ENCODE measurements at places on chromosomes 1 and 21. TPM values are rescaled to one million over a fixed set of nuclear protein-coding genes. Genes with fewer than 3 reads are reported as not detected.

- no peak for DNase-seq
Observed at GRCh38 chr1:101278845-101279244, 42.0 kb downstream of the S1PR1 start.

- DNase-seq, result no peak
Observed at GRCh38 chr21:33647587-33647986, 5.3 kb downstream of the ITSN1 start.

DNA sequence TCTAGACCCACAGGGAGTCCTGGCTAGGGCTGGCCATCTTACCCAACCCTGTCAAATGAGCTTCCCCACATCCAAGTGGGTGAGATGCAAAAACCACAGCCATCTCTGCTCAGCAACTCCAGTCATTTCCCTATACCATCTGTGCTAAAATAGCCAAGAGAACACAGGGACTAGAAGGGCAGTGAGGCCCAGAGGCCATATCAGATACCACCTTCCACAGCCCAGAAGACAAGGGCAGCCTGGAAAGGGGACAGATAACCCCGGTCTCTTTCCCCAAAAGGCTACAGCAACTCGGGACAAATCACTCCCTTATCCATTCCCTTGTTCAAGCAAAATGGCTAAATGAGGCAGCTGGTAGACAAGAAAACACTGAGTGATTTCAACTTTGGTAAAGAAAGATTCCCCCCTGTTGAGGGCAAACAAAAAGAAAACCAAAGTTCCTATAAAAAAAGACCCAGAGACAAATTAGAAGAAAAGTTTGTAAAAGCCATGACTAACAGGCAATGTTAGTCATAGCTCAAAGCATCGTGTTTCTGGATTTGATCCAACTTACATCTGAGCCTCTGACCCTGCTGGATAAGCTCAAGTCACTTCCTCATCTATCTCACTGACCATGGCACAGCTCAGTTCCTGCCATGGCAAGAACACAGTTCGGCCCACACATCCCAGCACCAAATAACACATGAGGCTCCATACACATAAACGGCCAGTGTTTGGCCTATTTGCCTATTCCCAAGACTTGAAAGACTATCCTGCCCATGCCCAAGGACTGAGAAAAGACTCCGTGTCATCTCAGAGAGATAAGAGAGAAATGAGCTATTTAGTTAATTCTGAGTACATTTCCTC, 3.1 kb downstream of the LAMB3 start:
- DNase-seq, result no peak

- peak; percentile 57 for DNase-seq
Observed at GRCh38 chr1:228081578-228082213, 812 bp upstream of the ARF1 start.

DNA sequence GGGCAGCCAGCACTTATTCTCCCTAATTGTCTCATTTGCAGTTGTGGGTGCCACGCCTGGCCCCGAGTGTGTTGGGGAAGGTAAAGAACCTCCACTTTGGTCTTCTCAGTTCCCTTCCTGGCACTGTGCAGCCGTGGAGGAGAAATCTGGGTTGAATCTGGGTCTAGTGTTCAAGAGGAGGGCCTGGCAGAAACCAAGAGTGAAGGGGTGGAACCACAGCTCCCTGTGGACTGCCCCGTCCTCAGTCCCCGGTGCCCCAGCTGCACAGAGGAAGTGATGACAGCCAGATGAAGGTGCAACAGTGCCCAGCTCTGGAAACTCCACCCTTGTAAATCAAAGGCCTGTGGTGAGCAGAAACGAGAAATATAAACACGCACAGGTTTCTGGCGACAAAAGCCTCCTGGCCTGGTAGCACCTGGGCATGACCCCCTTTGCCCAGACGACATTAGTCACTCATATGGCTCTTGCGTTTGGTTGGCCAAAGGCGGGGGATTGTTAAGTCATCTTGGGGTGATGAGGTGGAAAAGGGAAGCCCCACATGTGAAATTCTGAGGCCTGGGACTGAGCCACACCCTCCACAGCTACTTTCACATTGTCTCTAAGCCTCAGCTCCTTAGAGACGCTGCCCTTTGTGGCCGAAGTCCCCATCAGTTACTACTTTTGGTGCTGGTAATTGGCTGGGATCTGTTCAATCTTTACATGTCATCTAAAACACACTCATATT, 4.2 kb upstream of the ECE1 start:
- no peak for DNase-seq

DNA sequence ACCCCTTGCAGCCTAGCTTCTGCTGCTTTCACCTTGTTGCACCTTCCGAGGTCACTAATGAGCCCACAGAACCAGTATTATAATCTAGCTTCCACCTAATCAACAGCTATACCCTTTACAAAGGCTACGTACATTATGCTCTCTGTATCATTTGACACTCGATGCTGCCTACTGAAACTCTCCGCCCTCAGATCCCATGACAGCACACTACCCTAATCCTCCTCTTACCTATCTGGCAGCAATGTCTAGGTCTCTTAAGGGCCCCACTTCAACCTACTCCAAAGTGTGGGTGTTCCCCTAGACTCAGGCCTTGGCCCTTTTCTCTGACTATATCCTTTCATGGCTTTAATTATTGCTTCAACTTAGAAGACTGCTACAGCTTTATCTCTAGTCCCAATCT, 4.8 kb upstream of the MRPS21 start:
- no peak for DNase-seq

Gene TRMT1L
- 10.9 TPM for total RNA-seq

Gene LHX8
- not detected for total RNA-seq

Gene OR6N1
- total RNA-seq, result not detected

Gene CCDC181
- total RNA-seq, result 0.90 TPM

Gene PTAFR
- not detected for total RNA-seq

Gene DENND2D
- not detected for total RNA-seq

Gene NBPF10
- total RNA-seq, result 4.5 TPM

Gene TOE1
- total RNA-seq, result 5.2 TPM

All from chondrocyte (in vitro differentiated cells).